ENCODE measurements at places on chromosomes 7 and 10. TPM values are rescaled to one million over a fixed set of nuclear protein-coding genes. Genes with fewer than 3 reads are reported as not detected.

GIMAP8 gene
- not detected for total RNA-seq

CEP55 gene
- total RNA-seq, result 25.2 TPM

CTAGE6 gene
- not detected for total RNA-seq

FAM25G gene
- not detected for total RNA-seq

ADGRA1 gene
- total RNA-seq, result not detected

CTNNA3 gene
- not detected for total RNA-seq

PON1 gene
- not detected for total RNA-seq

TRPV5 gene
- total RNA-seq, result not detected

PNLIPRP3 gene
- 9.5 TPM for total RNA-seq

All from MCF 10A (cell line).